ENCODE measurements at places on chromosomes 2 and 18.
A peak's percentile ranks its signal among the peaks of the same experiment; 100 is the strongest.

- DNase-seq, result no peak
Observed at GRCh38 chr2:98771264-98771663, 40.3 kb upstream of the MGAT4A start.

DNA sequence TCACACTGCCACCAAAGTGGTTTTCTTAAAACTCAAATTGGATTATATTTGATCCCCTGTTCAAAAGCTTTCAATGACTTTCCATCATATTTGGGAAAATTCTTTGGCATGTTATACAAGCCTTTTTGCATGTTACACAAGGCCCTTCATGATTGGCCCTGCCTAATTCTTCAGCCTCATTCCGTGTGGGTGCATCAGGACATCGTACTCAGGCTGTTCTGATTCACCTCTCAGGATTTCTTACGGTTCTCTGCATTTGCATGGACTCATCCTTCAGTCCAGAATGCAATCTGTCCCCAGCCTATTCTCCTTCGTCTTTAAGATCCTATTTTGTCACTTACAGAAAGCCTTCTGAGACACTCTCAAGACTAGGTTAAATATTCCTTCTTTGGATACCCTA lies 107.8 kb downstream of the LYPD1 start:
- no peak for DNase-seq

- no peak for DNase-seq
Observed at GRCh38 chr2:235591921-235592320, 98.1 kb downstream of the AGAP1 start.

DNA sequence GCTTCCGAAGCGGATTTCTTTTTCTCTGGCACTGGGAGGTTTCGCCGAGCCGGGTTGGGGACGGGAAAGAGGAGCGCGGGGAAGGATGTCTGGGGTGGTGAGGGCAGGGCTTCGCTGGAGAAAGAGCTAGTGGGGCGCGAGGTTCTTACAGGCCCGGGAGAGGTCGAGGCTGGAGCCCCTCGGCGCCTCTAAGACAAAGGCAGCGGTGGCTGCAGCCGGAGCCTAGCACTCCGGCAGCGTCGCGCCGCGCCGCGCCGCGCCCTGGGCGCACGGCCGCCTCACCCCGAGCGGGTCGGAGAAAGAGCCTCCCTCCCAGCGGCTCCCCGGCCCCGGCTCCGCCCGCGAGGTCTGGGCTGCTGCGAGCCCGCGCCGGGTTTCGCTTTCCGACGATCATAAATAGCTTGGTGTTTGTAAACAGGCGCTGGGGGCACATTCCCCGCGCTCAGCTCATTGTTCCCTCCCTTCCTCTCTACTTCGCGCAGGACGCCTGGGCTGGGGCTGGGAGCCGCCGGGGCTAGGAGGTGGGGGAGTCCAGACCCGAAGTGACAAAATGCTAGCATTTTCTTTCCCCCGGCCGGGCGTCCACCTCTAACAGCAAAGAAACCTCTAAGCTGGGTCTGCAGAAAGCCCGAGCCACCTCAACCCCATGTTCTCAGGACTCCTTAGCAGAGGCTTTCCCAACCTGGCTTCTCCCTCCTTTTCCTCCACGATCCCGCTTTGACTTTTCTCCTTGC lies 813 bp upstream of the MEIS1 start:
- no peak for DNase-seq

DNA sequence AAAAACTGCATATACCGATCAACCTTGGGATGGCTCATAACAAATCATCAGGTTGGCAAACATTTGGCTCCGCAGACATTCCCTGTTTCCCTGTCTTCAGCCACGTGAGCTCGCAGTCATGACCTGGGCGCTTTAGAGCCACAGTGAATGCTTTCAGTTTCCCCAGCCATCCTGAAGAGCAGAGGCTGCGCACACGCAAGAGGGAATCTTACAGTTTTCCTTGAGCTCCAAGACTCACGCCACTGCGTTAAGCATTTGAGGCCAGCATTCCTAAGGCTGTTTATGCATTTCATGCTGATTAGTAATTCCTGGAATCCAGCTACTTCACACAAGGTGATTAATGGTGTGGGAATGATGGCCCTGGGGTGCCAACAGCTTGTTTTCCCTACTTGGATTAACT lies 95.1 kb downstream of the MTCL1 start:
- DNase-seq, result no peak

GRCh38 chr2:114488841-114489530 lies 46.5 kb downstream of the DPP10 start:
- no peak for DNase-seq

DNA sequence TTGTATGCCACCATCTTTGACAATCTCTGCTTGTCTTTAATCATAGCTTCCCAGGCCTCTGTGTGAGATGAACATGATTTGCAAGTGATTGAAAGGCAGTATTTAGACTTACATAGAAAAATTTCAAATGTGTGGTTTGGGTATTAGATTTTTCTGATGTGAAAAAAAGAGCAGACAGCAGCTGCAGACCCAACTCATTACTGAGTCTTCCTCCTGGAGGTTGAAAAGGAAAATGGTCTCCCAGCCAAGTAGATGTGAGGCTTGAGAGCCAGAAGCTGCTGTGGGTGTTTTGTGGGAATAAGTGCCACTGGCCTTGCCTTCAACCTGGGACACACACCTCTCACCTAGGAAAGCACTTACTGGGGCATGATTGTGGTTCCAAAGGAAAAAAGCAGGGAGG lies 92.5 kb downstream of the KCTD18 start:
- no peak for DNase-seq

- DNase-seq, result no peak
Observed at GRCh38 chr2:181678861-181679543, 1.3 kb downstream of the NEUROD1 start.

GRCh38 chr2:201228912-201229290 lies 31.4 kb upstream of the CASP8 start:
- DNase-seq, result no peak

- DNase-seq, result no peak
Observed at GRCh38 chr2:23204685-23205242, 180.2 kb upstream of the KLHL29 start.

GRCh38 chr2:204665771-204666170 lies 120.5 kb downstream of the PARD3B start:
- no peak for DNase-seq

GRCh38 chr2:104944495-104944894 lies 90.6 kb downstream of the POU3F3 start:
- no peak for DNase-seq

DNA sequence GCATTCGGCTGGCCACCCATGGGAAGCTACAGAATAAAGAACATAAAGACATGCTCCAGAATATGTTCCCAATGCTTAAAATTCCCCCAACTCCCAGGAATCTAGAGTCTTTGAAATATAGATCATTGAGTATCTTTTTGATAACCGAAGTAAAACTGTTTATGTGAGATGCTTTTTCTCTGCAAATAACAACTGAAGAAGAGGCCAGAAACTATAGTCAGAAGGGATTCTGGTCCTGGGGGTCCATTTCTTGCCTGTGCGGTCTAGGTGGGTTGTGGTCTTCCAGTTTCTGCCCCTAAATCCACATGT lies 30.6 kb upstream of the SLC66A3 start:
- DNase-seq, result no peak

GRCh38 chr2:241443486-241444223 lies 64.7 kb downstream of the STK25 start:
- DNase-seq, result peak; percentile 88

- no peak for DNase-seq
Observed at GRCh38 chr2:171341394-171342066, 92.3 kb downstream of the METTL8 start.

- DNase-seq, result no peak
Observed at GRCh38 chr2:108587621-108588020, 53.4 kb downstream of the LIMS1 start.

DNA sequence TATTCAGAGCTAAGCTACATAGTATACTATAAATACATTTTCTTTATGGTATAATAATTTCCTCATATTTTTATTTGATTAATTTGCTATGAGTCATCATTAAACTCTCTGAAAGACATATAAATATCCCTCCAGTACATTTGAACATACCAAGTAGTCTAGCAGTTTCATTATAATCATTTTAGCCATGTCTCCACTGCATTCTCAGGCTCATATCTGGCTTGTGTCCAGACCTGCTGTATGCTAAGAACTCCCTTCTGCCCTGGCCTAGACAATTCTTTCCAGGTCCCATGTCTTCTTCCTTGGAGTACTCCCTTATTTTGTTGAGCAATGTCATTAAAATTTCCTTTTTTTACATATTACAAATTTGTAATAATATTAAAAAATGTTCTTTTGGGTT lies 16.6 kb upstream of the DYNC1I2 start:
- DNase-seq, result no peak

GRCh38 chr2:232568161-232568560 lies 17.7 kb downstream of the EIF4E2 start:
- DNase-seq, result no peak

DNA sequence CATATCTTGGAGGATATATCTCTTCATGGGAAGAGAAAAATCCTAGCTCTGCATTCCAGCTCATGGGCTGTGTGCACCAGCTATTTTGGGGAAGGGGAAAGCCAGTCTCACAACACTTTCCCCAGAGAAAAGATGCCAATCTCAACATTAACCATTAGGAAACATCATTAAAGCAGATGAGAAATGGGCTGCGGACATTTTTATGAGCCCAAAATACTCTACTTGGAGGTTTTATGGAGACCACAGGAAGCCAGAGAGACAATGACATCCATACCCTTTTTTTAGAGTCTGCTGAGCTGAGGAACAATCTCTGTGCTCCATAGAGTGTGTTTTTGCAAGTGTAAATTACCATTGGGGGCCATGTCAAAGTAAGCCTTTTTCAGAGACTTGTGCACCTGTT lies 213.7 kb downstream of the TRIB2 start:
- no peak for DNase-seq

DNA sequence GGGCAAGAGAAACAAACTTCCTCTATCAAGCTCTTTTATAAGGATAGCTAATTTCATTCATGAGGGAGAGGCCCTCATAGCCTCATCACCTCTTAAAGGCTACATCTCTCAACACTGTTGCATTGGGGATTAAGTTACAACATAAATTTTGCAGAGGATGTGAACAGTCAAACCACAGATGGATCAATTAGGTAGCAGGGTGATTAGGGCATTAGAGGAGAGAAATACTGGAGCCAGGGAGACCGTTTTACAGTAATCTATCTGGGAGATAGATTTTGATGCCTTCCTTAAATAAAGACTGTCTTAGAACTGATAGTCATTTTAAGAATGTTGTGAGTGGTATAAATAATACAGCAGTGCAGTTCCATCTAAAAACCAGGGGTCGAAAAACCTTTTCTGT lies 258.9 kb downstream of the DCC start:
- no peak for DNase-seq

DNA sequence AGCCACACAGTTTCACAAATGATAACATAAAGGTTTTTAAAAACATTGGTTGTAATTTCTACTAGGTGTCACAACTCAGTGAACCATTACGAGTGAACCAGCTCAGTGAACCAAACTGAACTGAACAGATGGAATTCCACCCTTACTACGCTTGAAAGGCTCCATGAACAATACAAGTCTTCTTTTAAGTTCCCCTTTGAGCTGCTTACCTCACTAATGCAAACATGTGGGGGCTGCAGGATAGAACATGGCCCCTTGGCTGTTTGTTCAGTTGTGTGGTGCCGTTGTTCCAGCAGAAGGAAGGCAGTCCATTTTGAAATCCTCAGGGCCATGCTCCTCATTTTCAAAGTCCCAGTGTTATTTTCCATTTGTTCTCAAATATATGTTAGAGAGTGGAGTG lies 30.7 kb upstream of the KLHL14 start:
- DNase-seq, result no peak

DNA sequence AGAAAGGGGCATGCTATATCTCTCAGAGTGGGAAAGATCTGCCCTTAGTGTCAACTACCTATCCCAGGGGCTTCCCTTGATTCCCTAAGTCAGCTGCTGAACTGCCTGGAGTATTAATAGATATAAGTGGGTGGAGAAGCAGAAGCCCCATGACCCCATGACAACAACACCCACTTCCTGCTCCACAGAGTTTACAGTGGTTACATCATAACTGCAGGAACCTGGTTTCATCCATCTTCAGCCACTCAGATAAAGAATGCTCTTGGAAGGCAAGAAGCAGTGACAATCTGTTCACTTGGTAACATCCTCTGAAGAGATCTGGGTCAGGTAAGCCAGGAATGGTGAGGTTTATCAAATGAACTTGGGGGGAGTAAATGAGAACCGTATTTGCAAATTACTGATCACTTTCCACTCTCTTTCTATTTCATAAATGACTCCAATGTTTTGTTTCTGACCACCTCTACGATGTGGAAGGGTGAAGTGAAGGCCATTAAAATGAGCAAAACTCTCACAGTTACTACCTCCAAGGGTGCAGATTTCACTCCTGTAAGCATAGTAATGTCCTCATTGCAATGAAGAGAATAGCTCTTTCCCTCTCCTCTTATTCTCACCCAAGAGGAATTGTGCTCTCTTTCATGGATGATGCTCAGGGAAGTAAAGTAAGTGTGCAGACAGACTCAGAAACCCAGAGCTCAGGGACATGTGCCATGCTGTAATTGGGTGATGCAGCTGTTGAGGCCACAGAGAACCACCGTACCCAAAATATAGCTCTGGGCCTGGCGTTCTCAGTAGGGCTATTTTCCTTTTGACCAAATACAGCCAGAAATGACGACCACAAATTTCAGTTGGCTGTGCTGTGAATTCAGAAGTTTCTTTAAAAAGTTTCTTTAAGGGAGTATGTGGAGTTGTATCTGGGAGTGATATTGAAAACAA lies 192.8 kb upstream of the APCDD1 start:
- no peak for DNase-seq

- DNase-seq, result no peak
Observed at GRCh38 chr2:200188876-200189275, 117.6 kb upstream of the SPATS2L start.

GRCh38 chr2:127545796-127546195 lies 10.3 kb downstream of the MYO7B start:
- no peak for DNase-seq

DNA sequence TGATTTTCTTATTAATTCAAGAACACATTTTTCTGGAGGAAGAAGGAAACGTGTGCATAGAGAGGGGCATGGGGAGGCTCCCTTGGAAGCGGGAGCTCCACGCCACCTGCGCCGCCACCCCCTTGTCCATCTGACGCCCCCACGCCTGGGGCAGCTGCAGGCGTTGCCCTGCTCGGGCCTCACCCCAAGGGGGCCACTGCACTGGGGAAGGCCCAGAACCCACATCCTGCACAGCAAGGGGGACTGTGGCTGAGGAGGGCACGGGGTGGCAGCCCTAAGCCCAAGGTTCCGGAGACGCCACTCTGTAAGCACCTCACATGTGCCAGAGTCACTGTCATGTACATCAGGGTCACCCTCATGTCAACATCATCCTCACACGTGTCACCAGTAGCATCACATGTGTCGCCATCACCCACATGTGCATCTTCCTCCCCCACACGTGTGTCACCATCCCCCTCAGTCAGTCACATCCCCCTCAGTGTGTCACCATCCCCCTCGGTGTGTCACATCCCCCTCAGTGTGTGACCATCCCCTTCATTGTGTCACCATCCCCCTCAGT lies 486.7 kb upstream of the SALL3 start:
- no peak for DNase-seq

- DNase-seq, result no peak
Observed at GRCh38 chr2:176149481-176149938, 1.8 kb upstream of the HOXD4 start.
